ENCODE measurements at places on chromosomes 11 and 22.

DNA sequence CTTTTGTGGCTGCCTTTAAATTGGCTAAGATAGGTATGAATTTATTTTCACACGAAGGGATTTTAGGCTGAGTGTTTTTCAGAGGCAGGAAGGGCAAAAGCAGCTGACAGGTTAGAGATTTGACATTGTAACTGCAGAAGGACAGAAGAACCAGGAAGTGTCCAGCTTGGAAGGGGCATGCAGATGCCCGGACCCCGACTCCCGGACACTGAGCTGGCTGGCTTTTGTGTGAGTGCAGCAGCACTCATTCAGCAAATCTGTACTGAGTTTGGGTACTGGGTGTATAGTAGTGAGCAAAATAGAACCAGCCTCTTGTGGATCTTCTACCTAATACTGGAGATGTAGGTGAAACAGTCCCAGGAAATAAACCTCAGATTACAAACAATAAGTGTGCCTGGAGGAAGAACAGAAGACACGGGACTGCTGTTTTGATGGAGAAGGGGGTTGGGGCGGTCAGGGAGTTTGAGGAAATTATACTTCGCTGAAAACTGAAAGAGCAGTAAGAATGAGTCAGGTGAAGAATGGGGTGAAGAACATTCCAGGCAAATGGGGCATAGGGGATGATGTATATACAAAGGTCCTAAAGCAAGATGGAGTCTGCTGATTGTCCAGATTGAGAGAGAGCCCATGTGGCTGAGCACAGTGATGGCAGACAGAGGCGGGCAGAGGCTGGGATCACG, 64.6 kb downstream of the PPFIBP2 start:
- H3K27me3 ChIP-seq: peaks cover 22% of the 10 kb centered on the region
- H3K4me3 ChIP-seq: peak overlapping the region; percentile 22
- H3K27ac ChIP-seq: peak overlapping the region; percentile 31
- peaks cover 22% of the 10 kb centered on the region for H3K4me1 ChIP-seq
- H3K36me3 ChIP-seq: no peaks in the 10 kb centered on the region

- no peaks in the 10 kb centered on the region for H3K36me3 ChIP-seq
- H3K4me1 ChIP-seq: peaks cover 5% of the 10 kb centered on the region
- DNase-seq: no peak
- H3K27ac ChIP-seq: no peak overlapping the region
- H3K27me3 ChIP-seq: no peaks in the 10 kb centered on the region
- no peak overlapping the region for H3K4me3 ChIP-seq
Measured at GRCh38 chr11:110022548-110022947, 70.6 kb upstream of the ZC3H12C start.

- DNase-seq: no peak
- no peak overlapping the region for H3K27ac ChIP-seq
- H3K27me3 ChIP-seq: no peaks in the 10 kb centered on the region
- H3K4me1 ChIP-seq: no peaks in the 10 kb centered on the region
- H3K4me3 ChIP-seq: no peak overlapping the region
Measured at GRCh38 chr11:1038921-1039320, 2.4 kb upstream of the MUC6 start.

- no peak for DNase-seq
- H3K4me1 ChIP-seq: no peaks in the 10 kb centered on the region
- no peaks in the 10 kb centered on the region for H3K36me3 ChIP-seq
Measured at GRCh38 chr11:8190431-8190830, 21.6 kb upstream of the RIC3 start.

DNA sequence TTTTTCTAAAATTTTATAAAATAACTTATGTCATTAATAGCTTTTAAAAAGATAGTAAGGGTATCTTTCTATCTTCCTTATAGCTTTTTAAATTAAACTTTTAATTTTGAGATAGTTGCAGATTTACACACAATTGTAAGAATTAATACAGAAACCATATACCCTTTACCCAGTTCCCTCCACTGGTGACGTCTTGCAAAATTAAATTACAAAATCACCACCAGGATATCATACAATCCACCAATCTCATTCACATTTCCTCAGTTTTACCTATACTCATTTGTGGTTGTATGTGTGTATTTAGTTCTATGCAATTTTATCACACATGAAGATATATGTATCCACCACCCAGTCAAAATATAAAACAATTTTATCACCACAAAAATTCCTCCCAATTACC, 10.0 kb downstream of the SBF2 start:
- H3K36me3 ChIP-seq: no peaks in the 10 kb centered on the region
- no peak overlapping the region for H3K4me3 ChIP-seq
- DNase-seq: no peak
- H3K27me3 ChIP-seq: peaks cover 12% of the 10 kb centered on the region
- H3K4me1 ChIP-seq: peaks cover 10% of the 10 kb centered on the region

- H3K4me1 ChIP-seq: no peaks in the 10 kb centered on the region
- no peak overlapping the region for H3K4me3 ChIP-seq
- DNase-seq: no peak
- H3K27ac ChIP-seq: no peak overlapping the region
Measured at GRCh38 chr22:44448271-44448830, 49.7 kb downstream of the RTL6 start.

- DNase-seq: no peak
- H3K36me3 ChIP-seq: no peaks in the 10 kb centered on the region
- H3K4me1 ChIP-seq: no peaks in the 10 kb centered on the region
- no peaks in the 10 kb centered on the region for H3K27me3 ChIP-seq
- no peak overlapping the region for H3K4me3 ChIP-seq
- no peak overlapping the region for H3K27ac ChIP-seq
Measured at GRCh38 chr11:121814962-121815361, 301.1 kb downstream of the BLID start.

- peaks cover 8% of the 10 kb centered on the region for H3K27me3 ChIP-seq
- H3K27ac ChIP-seq: no peak overlapping the region
- H3K36me3 ChIP-seq: no peaks in the 10 kb centered on the region
- no peaks in the 10 kb centered on the region for H3K4me1 ChIP-seq
- H3K4me3 ChIP-seq: no peak overlapping the region
Measured at GRCh38 chr11:94791216-94791889, 23.2 kb downstream of the AMOTL1 start.

Measured in activated T-helper 1 cell treated with anti-CD3 and anti-CD28 coated beads, Interleukin-12 subunit alpha, Interleukin-12 subunit beta, Interleukin-2, Interleukin-4 antibody, amounts not matched to agents 30 ng/mL and 10 ng/mL and 1 ng/mL, durations not matched to agents 14 hours and 24 hours and 36 hours (primary cell).